ENCODE measurements at places on chromosomes 2 and 18.

DNA sequence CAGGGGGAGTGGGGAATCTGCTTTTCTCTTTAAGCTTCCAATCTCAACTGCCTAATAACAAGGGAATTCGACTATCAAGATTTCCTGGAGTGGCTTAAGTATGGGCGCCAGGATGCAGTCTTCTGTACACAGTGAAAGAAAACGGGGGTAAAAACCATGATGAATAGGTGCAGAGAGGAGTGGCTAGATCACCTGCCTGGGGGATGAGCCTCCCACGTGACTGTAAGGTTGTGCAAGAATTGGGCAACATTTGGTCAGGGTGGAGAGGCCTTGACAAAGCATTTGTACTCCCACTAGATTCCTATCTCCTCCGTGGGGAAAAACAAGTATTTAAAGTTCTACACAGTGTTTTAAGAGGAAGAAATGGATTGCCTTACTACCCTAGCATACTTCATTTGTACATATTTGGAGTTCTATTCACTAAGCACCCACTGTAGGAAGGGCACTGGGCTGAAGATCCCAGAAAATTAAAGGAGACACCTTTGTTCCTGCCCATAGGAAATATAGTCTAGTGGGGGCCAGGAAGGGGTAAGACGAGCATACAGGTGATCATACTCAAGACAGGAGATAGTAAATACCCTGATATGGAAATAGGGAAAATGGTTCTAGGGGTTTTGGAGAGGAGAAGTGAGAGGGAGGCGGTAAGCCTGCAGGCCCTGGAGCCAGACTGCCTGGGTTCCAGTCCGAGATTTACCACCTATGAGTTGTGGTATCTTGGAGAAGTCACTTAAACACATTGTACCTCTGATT, 29.2 kb downstream of the EPAS1 start:
- no peak for DNase-seq

GRCh38 chr2:60473546-60473945, 79.9 kb downstream of the BCL11A start:
- no peak for DNase-seq

DNA sequence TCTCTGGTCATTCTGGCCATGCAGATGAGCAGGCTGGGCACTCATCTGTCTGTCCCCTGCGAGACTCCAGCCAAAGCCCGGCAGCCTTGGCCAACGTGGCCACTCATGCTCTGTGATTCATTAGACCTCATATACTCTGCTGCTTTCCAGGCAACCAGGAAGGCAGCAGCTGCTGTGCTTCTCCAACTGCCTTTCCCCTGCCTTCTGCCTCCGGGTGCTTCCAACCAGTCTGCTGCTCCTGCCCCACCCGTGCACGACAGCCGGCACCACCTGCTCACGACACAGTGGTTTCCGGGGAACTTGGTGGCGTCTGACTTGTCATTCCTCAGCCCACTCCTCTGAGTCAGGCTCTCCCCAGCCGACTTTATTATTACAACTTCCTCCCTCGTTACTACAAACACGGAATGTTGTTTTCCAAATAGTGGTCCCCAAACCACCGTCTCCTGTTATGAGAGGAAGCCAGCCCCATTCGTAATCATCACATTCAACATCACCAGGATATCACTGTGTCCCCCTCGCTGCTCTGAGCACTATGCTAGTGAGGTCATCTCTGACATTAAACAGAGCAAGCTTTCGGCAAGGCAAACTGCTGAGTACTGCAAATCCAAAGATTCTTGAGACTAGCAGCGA, 392.4 kb downstream of the ALK start:
- DNase-seq, result no peak

- DNase-seq, result no peak
These were observed 1073.9 kb upstream of the CDH2 start for GRCh38 chr18:29250843-29251242.

DNA sequence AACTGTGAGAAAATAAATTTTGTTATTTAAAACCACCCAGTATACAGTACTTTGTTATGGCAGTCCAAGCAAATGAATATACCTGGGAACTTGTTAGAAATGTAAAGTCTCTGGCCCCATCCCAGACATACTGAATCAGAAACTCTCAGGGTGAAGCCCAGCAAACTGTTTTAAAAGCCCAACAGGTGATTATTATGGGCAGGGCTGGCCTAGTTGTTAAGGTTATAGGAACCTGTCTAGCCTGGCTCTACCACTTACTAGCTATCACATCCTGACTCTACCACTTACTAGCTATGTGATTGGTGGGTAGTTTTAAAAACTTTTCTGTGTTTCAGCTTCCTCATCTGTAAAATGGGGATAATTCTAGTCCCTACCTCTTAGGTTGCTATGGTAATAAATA, 8.0 kb upstream of the DARS1 start:
- no peak for DNase-seq

- no peak for DNase-seq
These were observed 261.7 kb upstream of the TNP1 start for GRCh38 chr2:217121565-217121964.

- no peak for DNase-seq
These were observed 674.7 kb downstream of the ARHGAP15 start for GRCh38 chr2:143803936-143804335.

DNA sequence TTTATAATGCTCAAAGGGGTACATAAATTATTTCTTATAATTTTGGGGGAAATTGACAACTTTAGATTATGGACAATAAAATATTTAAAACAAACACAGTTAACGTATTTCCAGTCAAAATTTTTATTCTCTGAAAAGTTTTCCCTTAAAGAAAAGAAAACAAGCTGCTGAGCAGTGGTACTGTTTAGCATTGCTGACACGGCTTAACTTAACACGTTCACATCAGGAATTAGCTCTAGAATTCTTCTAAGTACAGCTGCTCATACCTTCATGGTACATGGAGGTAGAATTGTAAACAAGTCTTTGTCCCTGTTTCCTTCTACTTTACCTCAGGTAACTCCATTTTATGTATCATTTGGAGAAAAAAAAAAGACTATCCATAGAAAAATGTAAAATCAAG, 2.0 kb downstream of the SLC38A11 start:
- DNase-seq, result no peak

DNA sequence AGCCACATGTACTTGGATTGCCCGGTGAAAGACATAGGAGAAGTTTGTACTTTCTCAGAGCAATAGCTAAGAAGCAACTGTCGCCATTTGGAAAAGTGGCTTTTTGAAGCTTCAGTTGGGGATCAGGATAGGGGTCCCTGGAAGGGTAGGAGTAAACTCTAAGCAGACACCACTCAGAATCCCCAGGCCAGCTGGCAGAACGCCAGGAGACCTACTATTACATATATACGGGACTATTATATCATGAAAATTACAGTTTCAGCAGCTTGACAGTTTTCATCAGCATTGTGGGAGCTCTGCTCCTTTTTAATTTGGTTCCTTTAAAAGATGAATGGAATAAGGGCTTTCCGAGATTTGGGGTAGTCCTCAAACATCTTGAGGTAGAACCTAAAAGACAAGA, 54.9 kb downstream of the SRD5A2 start:
- DNase-seq, result no peak

DNA sequence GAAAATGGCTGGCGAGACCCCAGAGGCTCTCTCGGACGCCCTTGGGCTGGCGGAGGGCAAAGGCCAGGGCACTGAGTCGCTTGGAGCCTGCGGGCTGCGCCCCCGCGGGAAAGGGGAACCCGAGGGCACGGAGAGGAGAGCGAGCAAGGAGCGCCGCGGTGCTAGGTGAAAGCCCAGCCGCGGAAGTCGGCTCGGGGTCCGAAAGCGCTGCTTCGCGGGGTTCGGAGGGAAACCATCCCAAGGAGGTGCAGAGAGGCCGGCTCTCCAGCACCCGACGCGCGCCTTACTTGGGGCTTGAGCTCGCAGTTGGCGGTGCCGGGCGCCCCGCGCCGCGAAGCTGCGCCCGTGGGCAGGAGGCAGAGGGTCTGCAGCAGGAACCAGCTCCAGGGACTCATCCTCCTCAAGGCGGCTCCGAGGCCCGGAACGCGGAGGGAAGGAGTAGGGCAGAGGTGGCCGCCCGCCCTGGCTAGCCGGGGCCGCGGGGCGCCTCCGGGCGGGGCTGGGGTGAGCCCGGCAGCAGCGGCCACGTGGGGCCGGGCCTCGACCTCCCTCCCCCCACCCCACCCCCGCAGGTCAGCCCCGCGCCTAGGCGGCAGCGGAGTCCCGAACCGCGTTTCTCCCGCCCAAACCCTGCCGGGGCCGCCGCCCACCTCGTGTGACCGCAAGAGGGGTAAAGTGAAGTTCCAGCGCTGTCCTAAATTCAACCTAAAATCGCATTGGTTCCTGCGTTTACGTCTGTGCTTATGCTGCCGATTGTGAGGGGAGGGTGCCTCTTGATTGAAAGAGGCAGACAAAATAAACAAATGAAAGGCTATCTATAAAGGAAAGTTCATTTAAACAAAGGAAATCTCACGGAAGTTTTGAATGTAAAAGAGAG, at the start of gene TRABD2A:
TRABD2A (minus strand) TSS at position 440 of the 877 bp plus-strand sequence; CDS start at position 395, 45 bp downstream.
- DNase-seq, result no peak

GRCh38 chr18:28163201-28163775, 13.6 kb downstream of the CDH2 start:
- DNase-seq, result no peak

DNA sequence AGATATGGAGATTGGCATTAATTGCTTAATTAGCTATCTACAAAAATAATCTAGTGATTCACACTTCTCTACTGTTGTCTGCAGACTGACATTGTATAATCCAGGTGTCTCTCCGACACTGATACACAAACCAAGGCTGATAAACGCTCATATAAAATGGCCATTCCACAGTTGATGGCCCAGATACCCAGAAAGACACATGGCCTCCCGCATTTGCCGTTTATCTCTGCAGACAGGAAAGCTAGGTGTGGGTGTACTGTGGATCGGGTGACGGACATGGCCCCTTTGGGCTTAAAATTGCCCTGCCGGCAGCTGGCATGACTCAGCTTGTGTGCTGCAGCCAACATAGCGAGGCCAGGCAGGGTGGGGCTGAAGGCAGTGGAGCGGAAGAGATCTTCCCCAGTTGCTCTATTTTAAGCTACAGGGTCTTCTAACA, 18.5 kb downstream of the PMAIP1 start:
- peak; percentile 78 for DNase-seq

GRCh38 chr18:29174891-29175290, 998.0 kb upstream of the CDH2 start:
- no peak for DNase-seq

GRCh38 chr2:209988010-209988409, 14.4 kb upstream of the RPE start:
- DNase-seq, result peak; percentile 37

- DNase-seq, result no peak
These were observed 169.2 kb downstream of the ZFP36L2 start for GRCh38 chr2:43057026-43057741.

DNA sequence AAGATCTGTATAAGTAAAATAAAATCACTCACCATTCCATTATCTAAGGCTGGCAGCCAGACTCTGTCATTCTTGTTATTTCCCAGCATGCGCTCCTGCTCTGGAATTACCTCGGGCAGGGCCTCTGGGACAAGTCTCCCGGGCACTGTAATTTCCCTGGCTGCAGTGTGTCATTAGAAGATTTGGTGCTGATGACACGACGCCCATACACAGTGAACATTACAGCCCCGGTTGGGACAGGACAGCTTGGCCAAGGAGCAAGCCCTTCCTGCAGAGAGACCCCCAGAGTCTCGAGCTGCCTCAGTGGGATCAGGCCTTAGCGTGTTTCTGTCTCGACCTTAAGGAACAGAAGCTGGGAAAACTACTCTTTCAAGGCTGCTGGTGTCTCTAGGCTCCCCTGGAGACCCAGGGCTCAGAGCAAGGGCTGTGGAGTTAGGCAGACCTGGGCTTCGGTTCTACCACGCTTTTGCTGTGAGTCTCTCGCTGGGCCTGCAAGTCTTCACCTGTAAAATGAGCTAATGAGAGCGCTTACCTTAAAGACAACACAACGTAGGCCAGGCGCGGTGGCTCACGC, 39.7 kb downstream of the SMAD7 start:
- DNase-seq, result no peak

Measured in MV-4-11 (cell line).